ENCODE measurements at places on chromosomes 4 and X.
A peak's percentile ranks its signal among the peaks of the same experiment; 100 is the strongest.

DNA sequence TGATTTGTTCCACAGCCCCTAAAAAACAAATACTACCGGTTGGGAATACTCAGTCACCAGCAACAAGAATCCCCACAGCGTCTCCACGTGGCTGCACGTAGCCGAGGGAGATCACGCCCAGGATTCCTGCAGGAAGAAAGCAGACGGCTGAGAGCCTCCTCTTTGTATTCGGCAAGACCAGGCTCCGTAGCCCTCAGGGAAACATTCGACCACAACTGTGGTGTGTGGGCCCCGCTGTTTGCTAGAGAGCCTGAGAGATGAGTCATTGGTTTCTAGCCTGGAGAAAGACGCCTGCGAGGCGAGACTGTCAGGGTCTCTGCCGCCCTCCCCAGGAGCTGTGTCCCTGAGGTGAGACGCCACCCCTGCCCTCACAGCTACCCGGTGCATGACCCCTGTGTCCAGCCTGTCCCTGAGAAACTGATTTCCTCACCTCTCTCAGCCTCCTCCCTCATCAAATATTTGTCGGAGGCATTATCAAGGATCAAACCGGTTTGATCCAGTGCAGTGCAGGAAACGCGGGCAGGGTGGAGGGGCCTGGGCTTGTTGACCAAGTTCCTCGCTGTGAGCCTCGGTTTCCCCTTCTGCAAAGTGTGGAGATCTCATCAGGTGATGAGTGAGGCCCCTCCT is 4.7 kb upstream of the S100P start:
- peak; percentile 51 for DNase-seq

DNA sequence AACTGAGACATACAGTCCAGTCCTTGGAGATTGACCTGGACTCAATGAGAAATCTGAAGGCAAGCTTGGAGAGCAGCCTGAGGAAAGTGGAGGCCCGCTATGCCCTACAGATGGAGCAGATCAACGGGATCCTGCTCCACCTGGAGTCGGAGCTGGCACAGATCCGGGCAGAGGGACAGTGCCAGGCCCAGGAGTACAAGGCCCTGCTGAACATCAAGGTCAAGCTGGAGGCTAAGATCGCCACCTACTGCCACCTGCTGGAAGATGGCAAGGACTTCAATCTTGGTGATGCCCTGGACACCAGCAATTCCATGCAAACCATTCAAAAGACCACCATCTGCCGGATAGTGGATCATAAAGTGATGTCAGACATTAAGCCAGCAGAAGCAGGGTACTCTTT is 20.4 kb upstream of the FRMPD3 start:
- peak; percentile 38 for DNase-seq

DNA sequence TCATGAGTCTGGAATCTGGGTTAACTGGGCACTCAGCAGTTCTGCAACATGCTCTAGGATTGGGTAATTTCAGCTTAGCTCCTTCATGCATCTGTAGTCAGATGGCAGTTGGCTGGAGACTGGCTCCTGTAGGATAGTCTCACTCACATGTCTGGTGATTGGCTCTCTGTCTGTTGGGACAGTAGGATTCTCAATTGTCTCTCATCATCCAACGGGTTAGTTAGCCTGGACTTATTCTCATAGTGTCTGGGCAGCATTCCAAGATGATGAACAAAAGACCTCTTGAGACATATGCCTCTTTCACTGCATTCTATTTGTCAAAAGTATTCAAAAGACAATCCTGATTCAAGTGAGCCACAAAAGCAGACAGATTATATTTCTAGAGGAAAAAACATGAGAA is 795.6 kb upstream of the GALNTL6 start:
- no peak for DNase-seq

DNA sequence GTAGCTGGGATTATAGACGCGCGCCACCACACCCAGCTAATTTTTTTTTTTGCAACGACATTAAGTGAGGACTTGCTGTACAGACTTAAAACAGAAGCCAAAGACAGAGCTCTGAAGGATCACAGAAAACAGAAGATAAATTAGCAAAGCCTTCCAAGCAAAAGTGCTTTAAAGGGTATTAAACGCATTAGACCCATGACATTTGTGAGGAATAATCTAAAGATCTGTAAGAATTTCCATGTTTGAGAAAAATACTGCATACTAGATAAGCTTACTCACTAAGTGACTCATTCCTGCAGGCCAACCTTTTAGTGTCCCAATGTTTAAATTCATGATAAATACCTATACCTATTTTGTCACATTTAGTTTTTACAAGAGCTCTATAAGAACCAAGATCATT is 27.4 kb downstream of the SMARCA1 start:
- no peak for DNase-seq

- no peak for DNase-seq
These were observed 74.4 kb downstream of the MSN start for GRCh38 chrX:65741823-65742222.

- no peak for DNase-seq
These were observed 51.2 kb downstream of the TBC1D9 start for GRCh38 chr4:140704964-140705363.

DNA sequence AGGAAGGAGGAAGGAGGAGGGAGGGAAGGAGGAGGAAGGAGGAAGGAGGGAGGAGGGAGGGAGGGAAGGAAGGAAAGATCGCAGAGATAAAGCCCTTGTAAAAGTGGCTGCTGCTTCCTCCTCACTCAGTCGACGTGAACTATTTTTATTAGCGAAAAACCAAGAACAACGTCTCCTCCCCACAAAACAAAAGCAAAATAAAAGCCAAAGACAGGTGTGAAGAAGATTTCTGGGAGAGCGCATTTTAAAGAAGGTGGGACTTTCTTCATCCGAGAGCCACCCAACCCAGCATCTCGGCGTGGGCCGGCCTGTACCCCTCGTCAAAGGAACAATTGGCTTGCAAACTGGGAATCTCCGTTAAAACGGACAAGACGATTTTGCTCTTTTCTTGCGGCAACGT is 40.7 kb upstream of the ASMTL start:
- no peak for DNase-seq

DNA sequence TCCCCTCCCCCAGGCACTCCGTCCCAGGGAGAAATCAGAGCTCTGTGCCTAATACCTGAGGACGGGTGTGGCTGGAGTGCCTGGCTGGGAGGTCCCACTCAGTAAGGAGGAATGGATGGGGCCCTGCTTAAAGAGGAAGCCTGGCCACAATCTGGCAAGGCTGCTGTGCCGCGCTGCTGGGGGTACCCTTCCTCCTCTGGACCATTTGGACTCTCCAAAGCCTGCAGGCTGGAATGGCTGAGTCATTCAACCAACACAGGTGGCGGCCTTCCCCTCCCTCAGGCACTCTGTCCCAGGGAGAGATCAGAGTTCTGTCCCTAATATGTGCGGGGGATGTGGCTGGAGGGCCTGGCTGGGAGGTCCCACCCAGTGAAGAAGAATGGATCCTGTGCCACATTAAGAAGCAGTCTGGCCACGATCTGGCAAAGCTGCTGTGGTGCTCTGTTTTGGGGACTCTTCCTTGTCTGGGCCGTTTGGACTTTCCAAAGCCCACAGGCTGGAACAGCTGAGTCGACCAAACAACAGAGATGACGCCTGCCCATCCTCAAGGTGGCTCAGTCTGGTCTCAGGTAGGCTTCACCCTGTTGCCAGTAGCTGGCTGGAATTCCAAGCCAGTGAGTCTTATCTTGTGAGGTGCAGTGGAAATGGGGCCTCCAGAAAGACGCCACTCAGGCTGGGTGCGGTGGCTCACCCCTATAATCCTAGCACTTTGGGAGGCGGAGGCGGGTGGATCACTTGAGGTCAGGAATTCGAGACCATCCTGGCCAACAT is 127.3 kb upstream of the HUWE1 start:
- no peak for DNase-seq

- no peak for DNase-seq
These were observed 143.6 kb downstream of the DHX15 start for GRCh38 chr4:24440765-24441164.

DNA sequence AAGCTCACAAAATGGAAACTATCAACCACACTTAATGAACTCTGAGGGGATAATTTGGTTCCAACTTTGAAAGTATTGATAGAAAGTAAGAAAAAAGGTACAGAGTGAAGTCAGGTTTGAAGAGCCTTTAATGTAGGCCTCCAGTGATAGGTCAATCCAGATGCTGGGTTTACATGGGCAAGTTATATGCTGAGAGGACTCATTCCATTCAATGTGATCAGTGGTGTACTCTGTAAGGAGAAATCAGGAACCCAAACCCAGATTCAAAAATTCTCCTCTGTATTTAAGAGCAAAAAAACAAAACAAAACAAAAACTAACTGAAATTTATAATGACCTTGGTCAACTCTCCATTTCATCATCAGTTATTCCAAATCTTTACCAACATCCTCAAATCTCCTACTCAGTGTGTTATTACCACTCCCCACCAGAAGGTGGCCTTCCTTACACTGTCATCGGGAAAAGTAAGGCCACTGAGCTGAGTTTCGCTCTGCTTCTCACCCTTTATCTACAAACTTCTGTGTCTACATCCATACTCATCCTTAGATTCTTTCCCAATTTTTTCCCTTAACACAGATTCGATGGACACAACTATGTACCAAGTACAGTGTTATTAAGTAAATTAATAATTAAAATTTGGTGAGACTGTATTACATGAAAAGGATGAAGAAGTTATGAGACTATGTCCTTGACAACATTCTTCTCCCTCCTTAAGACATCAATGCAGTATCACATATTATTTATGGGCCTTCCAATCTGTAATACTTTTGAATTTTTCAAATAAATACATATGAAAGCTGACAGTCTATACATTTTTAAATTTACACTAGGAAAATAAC is 88.3 kb downstream of the ZAR1 start:
- peak; percentile 78 for DNase-seq

GRCh38 chrX:41449131-41449530 is 2.0 kb downstream of the NYX start:
- DNase-seq = peak; percentile 13

DNA sequence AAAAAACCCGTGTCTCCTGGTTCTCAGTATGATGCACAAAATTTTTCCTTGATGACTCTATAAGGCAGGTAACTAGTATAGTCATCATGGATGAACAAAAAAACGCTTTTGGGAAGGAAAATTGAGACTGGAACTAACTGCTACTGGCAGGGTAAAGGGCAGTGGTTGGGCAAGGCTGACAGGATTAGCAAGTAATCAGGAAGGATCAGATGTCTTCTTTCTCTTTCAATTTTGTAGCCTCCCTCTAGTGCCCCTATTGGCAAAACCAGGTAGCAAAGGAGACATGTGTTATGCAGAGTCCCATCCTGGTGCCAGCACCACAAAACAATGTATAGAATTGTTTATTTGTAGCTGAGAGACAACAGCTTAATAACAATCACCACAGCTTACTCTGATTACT is 12.8 kb upstream of the SLITRK4 start:
- peak; percentile 63 for DNase-seq

DNA sequence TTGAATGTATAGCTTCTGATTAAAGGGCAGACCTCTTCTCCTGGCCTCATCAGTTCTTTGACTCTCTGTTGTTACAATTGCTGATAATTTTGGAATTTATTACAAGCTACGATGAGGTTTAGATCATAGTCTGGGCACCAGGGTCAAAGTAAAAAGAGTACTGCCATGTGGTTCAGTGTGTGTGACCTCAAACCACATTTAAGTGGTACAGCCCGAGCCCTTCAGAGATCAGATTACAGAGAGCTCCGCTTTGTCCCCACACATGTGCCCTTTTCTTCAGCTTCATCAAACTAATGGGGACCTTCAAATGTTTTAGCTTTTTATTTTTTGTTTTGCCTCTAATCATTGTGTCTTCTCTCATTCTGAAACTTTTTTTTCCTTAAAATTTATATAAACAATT is 37.1 kb downstream of the SPANXN2 start:
- no peak for DNase-seq

DNA sequence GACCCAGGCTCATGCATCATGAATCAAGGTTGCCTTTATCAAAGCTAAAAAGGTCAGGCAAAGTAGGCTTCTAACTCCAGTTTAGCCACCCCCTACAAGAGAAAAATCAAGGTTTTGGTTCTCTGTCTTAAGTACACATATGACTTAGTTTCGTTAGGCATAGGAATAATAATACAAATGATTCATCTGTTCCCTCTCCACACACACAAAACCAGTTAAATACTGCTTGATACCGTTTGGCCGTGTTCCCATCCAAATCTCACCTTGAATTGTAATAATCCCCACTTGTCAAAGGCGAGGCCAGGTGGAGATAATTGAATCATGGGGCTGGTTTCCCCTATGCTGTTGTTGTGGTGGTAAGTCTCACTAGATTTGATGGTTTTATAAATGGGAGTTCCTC is 226.2 kb downstream of the HS6ST2 start:
- no peak for DNase-seq

DNA sequence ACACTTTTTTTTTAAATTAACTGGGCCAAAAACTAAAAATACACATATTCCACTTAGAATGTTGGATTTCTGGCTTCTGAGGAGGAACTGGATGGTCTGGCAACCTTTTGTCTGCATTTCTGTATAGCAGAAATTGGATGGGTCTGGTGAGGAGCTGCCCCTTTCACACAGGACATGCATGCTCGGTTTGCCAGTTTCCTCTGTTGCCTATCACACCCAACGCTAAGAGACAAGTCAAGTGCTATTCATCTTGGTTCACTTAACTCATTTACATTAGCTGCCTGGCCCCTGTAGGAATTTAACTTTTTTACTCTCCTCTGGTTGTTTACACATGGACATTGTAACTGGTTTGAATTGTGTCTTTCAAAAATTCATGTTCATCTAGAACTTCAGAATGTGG is 195.7 kb downstream of the PACRGL start:
- DNase-seq = no peak
